ENCODE measurements at places on chromosomes 3 and 15. TPM values are rescaled to one million over a fixed set of nuclear protein-coding genes. Genes with fewer than 3 reads are reported as not detected.

The GP5 gene
- not detected for total RNA-seq

The WNT5A gene
- total RNA-seq: 1,105 TPM

The ALDH1A3 gene
- total RNA-seq: 42.7 TPM

The MAPKBP1 gene
- 36.7 TPM for total RNA-seq

The GNAT1 gene
- total RNA-seq: not detected

The DUOXA2 gene
- not detected for total RNA-seq

The PLA2G4D gene
- total RNA-seq: not detected

The GOLGA6L9 gene
- total RNA-seq: 1.3 TPM

The KBTBD13 gene
- total RNA-seq: not detected

The XIRP1 gene
- not detected for total RNA-seq

The GALNT15 gene
- total RNA-seq: 8.4 TPM

The RASL12 gene
- under 0.01 TPM for total RNA-seq
